ENCODE measurements at places on chromosomes 6 and 20.

- no peak for DNase-seq
Measured at GRCh38 chr6:47135772-47136171, 93.6 kb upstream of the ADGRF1 start.

DNA sequence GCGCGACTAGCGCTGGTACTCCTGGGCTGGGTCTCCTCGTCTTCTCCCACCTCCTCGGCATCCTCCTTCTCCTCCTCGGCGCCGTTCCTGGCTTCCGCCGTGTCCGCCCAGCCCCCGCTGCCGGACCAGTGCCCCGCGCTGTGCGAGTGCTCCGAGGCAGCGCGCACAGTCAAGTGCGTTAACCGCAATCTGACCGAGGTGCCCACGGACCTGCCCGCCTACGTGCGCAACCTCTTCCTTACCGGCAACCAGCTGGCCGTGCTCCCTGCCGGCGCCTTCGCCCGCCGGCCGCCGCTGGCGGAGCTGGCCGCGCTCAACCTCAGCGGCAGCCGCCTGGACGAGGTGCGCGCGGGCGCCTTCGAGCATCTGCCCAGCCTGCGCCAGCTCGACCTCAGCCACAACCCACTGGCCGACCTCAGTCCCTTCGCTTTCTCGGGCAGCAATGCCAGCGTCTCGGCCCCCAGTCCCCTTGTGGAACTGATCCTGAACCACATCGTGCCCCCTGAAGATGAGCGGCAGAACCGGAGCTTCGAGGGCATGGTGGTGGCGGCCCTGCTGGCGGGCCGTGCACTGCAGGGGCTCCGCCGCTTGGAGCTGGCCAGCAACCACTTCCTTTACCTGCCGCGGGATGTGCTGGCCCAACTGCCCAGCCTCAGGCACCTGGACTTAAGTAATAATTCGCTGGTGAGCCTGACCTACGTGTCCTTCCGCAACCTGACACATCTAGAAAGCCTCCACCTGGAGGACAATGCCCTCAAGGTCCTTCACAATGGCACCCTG, 1.6 kb downstream of the TPBG start:
- no peak for DNase-seq

DNA sequence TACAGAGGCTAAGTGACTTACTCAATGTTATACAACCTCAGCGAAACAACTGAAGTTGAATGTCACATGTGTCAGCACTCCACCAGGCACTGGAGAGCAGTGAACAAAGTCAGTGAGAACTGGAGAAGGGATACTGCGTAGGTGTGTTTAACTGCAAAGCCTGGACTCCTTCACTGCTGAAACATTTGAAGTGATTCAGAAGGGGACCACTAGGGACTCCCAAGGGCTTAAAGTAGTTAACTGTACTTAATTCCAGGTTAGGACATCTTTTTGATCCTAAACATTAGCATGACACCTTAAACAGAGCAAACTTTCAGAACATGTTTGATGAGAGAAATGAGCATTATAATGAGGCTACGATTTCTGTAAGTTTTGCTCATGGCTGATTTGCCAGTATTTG, 45.0 kb upstream of the ZBTB24 start:
- DNase-seq = no peak

DNA sequence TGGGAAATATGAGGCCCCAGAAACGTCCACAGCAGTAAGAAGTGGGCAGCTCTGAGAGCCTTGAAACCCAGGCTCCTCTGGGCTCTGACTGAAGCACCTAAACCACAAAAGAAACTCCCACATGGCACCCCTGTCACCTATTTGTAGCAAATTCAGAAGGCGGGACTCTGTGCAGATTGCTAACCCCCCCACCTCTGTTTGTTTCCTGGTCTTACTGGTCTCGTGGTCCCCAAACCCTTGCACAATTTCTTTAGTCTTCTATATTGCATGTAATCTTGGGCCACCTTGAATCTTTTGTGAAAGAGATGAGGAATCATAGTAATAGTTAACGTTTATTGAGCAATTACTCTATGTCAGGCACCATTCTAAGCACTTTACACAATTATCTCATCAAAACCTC, 154.3 kb downstream of the PREX1 start:
- DNase-seq = no peak

DNA sequence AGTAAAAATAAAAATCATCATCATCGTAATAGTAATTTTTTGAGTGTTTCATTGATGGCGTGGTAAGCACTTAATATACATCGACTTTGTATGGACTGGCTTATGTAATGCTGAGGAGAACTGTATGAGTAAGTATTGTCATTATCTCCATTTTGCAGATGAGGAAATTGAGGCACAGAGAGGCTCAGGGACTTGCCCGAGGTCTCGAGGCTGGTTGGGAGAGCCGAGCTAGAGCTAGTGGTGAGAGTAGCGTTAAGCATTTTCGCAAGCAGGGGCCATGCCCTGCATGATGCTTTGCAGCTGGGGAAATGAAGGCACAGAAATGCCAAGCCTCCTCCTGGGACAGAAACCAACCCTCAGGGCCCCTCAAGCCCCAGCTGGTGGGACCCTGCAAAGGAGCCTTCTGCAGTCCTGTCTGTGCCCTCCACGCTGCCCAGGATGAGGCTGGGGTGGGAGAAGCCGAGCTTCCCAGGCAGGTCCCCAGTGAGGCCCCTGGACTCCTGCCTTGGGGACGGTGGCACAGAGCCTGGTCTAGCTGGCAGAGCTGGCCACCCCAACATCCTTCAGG, 31.1 kb upstream of the STX16 start:
- DNase-seq = peak; percentile 30

- no peak for DNase-seq
Measured at GRCh38 chr20:13264907-13265306, 43.8 kb downstream of the ISM1 start.

DNA sequence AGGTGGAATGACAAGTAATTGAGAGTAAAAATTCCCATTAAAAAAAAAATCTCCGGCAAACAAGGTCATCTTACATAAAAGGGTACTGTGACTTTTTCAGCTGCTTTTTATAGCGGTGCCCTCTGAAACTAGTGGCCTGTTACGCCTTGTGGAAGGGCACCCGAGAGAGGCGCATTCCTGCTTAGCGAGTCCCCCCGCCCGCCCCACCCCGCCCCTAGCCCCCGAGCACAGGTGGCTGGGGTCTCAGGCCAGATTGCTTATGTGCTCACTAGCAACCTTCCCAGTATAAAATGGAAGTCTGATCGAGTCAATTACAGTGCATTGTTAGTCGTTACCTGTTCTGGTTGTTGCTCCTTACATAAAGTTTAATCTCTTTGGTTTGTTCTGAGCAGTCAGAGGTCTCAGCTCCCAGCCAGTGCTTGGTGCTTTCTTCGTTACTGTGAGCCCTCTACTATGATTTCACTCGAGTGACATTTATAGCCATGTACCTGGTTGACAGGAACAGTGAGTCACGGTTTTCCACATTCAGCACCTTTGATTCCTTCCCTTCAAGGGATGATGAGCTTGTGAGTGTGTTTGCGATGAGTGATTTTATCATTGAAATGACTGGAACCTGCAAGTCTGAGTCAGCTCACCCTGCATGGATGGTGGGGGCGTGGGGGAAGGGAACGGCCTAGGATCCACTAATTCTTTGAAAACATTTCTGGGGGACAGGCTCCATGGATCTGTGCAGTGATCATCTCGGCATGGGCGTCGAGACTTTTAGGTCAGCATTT, 47.6 kb downstream of the ZDHHC14 start:
- no peak for DNase-seq

GRCh38 chr20:23515250-23515939, 24.5 kb downstream of the CST8 start:
- peak; percentile 14 for DNase-seq

DNA sequence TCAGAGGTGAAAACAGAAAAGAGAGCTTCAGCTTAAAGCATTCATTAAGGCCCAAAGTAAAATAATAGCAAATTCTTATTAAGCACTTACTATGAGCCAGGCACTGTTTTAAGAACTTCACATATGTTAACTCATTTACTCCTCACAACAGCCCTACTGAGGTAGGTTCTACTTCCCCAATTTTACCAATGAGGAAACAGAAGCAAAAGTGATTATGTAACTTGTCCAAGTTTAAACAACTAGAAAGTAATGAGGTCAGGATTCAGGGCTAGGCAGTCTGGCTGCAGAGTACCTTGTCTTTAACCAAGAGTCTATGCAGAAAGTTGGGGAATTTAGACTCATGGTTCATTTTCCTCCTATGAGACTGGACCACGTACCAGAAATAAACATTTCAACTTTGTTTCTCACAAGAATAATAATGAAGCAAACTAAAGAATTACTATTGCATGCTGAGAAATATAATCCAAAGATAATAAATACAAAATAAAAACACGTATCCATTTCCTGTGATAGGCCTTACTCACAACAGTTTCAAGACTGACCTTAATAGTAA, 3.8 kb downstream of the COL21A1 start:
- DNase-seq = no peak

GRCh38 chr6:157867155-157867559, 44.1 kb downstream of the SNX9 start:
- DNase-seq = no peak

DNA sequence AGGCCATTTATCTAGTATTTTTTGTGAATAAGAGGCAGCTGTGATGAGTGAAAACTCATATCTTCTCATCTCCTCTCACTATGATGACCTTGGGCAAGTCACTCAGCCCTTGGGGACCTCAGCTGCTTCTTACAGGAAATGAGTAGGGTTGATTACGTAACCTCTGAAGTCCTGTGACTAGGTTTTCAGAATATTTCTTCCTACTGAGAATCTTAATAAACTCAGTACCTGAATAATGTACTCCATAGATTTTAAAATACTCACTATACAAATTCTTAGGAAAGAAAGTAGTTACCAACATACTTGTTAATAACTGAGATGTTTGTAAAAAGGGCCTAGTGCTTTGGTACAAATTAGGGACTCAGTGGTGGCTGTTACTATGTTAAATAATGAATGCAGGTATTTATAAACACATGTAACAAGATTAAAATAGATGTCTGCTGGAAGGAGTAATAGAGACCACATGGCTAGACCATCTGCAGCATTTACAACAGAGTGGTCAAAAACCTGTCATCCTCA, 60.9 kb downstream of the RPRD1B start:
- peak; percentile 77 for DNase-seq

GRCh38 chr20:21640556-21640955, 64.9 kb upstream of the PAX1 start:
- no peak for DNase-seq

DNA sequence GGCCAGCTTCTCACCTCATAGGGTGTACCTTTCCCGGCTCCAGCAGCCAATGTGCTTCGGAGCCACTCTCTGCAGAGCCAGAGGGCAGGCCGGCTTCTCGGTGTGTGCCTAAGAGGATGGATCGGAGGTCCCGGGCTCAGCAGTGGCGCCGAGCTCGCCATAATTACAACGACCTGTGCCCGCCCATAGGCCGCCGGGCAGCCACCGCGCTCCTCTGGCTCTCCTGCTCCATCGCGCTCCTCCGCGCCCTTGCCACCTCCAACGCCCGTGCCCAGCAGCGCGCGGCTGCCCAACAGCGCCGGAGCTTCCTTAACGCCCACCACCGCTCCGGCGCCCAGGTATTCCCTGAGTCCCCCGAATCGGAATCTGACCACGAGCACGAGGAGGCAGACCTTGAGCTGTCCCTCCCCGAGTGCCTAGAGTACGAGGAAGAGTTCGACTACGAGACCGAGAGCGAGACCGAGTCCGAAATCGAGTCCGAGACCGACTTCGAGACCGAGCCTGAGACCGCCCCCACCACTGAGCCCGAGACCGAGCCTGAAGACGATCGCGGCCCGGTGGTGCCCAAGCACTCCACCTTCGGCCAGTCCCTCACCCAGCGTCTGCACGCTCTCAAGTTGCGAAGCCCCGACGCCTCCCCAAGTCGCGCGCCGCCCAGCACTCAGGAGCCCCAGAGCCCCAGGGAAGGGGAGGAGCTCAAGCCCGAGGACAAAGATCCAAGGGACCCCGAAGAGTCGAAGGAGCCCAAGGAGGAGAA, 10.5 kb downstream of the GNAS-AS1 start:
- DNase-seq = no peak

DNA sequence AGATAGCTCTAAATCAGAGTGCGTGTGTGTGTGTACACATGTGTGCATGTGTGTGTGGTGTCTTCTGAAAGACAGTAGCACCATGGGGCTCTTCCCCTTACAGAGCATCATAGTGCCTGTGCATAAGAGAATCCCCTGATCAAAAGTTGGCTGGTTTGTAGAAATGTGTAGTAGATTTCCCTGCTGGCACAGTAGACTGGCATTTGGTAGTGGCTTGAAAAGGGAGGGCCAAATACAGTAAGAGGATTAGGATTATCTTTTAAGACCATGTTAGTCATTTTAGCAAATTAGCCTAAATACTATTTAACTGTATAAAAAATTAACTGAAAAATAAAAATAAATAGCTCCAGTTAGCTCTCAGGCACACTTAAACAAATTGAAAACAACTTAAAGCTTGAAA, 112.6 kb downstream of the B3GAT2 start:
- no peak for DNase-seq

GRCh38 chr20:38935967-38936407, 9.8 kb downstream of the FAM83D start:
- DNase-seq = no peak

GRCh38 chr6:53850527-53850926, 55.7 kb downstream of the LRRC1 start:
- no peak for DNase-seq

DNA sequence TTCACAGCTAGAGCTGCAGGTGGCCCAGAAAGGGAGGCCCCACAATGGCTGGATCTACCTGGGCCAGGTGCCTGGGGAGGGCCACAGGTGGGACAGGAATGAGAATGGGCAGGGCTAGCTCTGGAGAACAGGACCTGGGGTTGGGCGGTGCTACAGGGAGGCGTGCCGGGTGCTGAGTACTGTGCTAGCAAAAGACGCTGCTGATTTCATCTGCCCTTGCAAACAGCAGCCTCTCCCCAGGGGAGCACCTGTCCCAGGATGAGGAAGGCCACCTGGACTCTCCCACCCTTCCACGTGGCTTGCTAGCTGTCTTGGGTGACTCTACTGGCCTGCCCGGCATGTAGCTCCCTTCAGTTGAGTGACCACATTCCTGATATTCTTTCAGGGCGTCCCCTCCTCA, 6.6 kb upstream of the YTHDF1 start:
- no peak for DNase-seq

DNA sequence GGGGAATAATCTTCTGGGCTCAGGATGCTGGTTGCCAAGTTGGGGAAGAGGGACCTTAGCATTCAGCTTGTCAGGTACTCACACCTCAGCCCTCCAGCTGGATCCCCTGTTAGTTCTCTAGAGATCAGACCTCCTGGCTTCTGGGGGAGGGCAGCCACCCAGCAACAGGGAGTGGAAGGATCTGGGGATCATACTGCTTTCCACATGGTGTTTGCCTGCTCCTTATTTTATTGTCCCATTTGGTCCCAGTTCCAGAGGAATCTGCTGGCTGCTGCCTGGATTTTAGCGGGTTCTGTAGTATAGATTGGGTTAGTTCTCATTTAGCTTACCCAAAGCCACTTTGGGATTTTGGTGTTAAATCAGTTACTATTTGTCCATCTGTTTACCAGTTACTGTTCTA, 29.3 kb downstream of the KAT14 start:
- no peak for DNase-seq

DNA sequence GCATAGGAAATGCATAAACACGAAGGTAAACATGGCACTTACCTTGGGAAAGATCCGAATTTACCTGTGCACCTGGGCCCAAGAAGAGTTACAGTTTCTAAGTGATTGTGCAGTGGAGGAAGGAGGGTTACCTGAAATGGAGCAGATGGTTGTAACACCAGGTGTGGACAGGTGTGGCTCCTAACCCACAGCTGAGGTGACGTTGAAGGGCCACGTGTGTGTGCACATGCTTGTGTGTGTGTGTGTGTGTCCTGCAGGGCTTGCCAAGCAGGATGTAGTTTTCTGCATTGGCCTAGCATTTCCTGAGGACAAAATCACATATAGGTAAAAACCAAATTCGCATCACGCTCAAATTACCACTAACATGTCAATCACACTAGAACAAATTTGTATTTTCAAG, 240.8 kb downstream of the ANKRD60 start:
- no peak for DNase-seq

Data from SK-N-MC (cell line).